ENCODE measurements at places on chromosomes 5 and 9.

GRCh38 chr5:73088026-73088425, 32.3 kb upstream of the TMEM171 start:
- DNase-seq = no peak

- DNase-seq = peak; percentile 33
Observed at GRCh38 chr9:35696520-35697215, 6.9 kb upstream of the TPM2 start.

GRCh38 chr5:95938766-95939165, 22.9 kb downstream of the ELL2 start:
- DNase-seq = no peak

DNA sequence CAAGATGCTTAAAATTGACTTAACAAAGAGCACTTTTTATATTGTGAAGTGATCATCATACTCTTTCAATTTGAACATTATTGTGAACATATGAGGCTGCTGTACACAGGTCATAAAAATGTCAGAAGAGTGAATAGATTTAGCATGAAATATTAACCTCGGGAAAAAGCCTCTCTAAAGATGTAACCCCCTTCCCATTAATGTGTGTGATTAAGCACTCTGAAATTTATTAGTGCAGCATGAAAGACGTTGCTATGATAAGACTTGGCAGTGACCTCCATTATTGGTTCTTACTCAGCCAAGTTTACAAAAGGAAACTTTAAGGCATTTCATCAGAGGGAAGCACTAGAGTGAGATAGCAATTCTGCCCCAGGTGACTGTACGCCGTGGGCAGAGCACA, 326.5 kb downstream of the NTRK2 start:
- DNase-seq = no peak

- DNase-seq = no peak
Observed at GRCh38 chr5:79135790-79136553, 24.4 kb downstream of the BHMT start.

GRCh38 chr9:69535286-69535832, 136.8 kb downstream of the APBA1 start:
- DNase-seq = no peak

DNA sequence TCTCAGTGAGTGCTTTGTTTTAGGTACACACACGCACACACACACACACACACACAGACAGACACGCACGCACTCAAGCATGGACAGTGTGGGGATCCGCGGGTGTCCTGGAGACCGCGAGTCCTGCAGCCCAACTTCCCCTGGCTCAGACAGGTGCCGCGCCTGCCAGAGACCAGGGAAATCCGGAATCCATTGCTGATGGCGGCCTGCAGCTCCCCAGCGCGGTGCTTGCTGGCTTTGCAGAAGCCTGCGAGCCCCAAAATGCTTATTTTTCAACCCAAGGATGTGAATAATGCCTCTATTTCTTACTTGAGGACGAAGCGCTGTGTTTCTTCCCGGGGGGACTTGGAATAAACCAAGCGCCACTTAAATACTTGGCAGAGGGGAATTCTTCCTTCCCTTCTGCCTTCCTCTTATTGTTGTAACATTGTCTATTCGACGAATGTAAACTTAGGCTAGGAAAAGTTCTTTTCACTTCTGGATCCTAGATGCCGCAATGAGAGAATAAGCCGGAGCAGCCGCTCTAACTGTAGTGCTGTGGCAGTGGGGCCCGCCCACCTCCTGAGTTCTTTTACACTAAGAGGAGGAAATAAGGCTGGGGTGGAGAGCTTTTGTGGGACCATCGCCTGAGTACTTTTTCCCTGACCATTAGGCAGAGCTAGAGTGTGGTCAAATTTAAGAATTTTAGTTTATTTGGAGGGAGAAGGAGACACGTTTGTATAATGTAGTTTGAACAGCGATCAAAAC, 802 bp downstream of the ITGA2 start:
- no peak for DNase-seq

- peak; percentile 3 for DNase-seq
Observed at GRCh38 chr5:170483701-170484458, 19.9 kb upstream of the KCNIP1 start.

DNA sequence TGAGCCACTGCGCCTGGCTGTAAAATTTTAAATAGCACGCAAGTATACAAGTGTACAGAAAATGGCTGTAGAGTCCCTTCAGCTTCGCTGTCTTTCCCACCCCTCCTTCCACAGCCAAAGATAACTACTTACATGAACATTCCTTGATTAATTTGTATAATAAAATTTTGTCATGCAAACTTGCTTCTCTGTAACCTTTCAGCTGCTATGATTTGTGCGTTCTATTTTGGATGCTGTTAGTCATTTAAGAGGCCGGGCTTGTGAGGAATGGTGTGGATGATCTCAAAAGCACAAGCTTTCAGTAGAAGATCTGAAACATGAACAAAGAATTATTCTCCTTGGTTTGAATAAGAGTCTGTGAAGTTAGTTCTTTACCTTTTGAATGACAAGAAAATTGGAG, 115.0 kb upstream of the TLE1 start:
- DNase-seq = no peak

GRCh38 chr5:85533341-85534047, 1084.2 kb upstream of the COX7C start:
- no peak for DNase-seq

- DNase-seq = no peak
Observed at GRCh38 chr5:57976506-57976905, 483.4 kb downstream of the PLK2 start.

- DNase-seq = no peak
Observed at GRCh38 chr5:52139888-52140615, 647.7 kb upstream of the ITGA1 start.

Measured in activated T-cell treated with anti-CD3 and anti-CD28 coated beads for 4 hours (primary cell).